ENCODE measurements at places on chromosomes 12 and 14. TPM values are rescaled to one million over a fixed set of nuclear protein-coding genes. Genes with fewer than 3 reads are reported as not detected.

DNA sequence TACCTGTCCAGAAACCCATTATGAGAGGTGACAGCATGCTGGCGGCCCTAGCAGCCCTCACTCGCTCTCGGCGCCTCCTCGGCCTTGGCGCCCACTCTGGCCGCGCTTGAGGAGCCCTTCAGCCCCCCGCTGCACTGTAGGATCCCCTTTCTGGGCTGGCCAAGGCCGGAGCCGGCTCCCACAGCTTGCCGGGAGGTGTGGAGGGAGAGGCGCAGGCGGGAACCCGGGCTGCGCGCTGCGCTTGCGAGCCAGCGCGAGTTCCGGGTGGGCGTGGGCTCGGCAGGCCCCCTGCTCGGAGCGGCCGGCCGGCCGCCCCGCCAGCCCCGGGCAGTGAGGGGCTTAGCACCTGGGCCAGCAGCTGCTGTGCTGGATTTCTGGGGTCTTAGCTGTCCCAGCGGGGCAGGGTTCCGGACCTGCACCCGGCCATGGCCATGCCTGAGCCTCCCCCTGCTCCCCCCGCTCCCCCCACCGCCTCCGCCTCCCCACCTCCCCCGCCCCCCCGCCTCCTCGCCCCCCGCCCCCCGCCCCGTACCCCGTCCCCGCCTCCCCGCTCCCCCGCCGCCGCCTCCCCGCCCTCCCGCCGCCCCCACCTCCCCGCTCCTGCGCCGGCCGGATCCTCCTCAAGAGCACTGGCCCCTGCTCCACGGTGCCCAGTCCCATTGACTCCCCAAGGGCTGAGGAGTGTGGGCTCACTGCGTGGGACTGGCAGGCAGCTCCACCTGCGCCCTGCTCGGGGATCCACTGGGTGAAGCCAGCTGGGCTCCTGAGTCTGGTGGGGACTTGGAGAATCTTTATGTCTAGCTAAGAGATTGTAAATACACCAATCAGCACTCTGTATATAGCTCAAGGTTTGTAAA lies 163.1 kb downstream of the KLHL28 start:
- no peaks in the 10 kb centered on the region for H3K36me3 ChIP-seq
- DNase-seq: no peak
- H3K4me3 ChIP-seq: no peak overlapping the region
- no peaks in the 10 kb centered on the region for H3K4me1 ChIP-seq
- no peaks in the 10 kb centered on the region for H3K27me3 ChIP-seq

- no peak overlapping the region for H3K4me3 ChIP-seq
- H3K27ac ChIP-seq: no peak overlapping the region
- H3K4me1 ChIP-seq: no peaks in the 10 kb centered on the region
- no peaks in the 10 kb centered on the region for H3K27me3 ChIP-seq
- no peaks in the 10 kb centered on the region for H3K36me3 ChIP-seq
Observed at GRCh38 chr14:70052990-70053389, 135.8 kb downstream of the SLC8A3 start.

GRCh38 chr14:70525691-70526090 lies 9.1 kb downstream of the ADAM20 start:
- no peaks in the 10 kb centered on the region for H3K27me3 ChIP-seq
- no peak overlapping the region for H3K27ac ChIP-seq
- H3K4me3 ChIP-seq: no peak overlapping the region

The SAMD15 gene
- total RNA-seq: 0.93 TPM

DNA sequence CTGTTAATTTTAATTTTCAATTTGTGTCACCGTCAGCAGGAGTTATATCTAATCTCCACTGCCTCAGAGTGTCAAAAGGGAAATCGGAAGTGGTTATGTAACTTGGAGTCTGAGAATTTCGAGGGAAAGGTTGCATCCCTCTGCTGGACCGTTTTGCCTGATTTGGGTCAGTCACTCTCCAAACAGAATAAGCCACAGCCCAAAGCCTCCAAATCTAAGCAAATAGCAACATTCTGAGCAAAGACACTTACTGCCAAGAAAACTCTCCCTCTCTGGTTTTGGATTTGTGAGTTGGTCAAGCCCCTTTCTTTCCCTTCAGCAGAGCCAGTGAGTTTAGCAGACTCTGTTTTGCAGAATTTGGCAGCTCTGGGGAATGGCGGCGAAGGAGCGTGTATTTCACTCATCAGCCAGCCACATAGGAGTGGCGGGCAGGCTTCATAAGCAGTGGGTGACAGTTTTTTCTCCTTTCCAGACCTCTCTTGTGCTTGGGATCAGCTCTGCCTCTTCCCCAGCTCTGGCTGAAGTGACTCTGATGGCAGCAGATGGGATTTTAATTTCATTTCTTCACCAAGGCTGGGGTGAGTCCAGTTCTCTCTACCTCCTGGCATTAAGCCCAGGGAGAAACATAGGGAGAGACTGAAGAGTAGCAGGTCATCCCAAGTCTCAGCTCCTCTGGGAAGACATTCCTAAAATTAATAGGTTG lies 218.7 kb upstream of the NOS1 start:
- peaks cover 13% of the 10 kb centered on the region for H3K27me3 ChIP-seq
- H3K4me3 ChIP-seq: no peak overlapping the region
- H3K4me1 ChIP-seq: peaks cover 15% of the 10 kb centered on the region
- H3K36me3 ChIP-seq: no peaks in the 10 kb centered on the region

The SLCO1B1 gene
- not detected for total RNA-seq

The REM2 gene
- total RNA-seq: 1.5 TPM

The TDRD9 gene
- not detected for total RNA-seq

- H3K4me1 ChIP-seq: no peaks in the 10 kb centered on the region
- H3K4me3 ChIP-seq: no peak overlapping the region
- no peaks in the 10 kb centered on the region for H3K36me3 ChIP-seq
- no peak for DNase-seq
Observed at GRCh38 chr12:79056775-79057174, 192.2 kb downstream of the SYT1 start.

- H3K27ac ChIP-seq: peak overlapping the region; percentile 94
- peak overlapping the region; percentile 70 for H3K4me3 ChIP-seq
- H3K27me3 ChIP-seq: no peaks in the 10 kb centered on the region
- H3K4me1 ChIP-seq: peaks cover 47% of the 10 kb centered on the region
- peaks cover 12% of the 10 kb centered on the region for H3K36me3 ChIP-seq
Observed at GRCh38 chr14:21268617-21269251, 508 bp downstream of the HNRNPC start.

The GYS2 gene
- 0.32 TPM for total RNA-seq

DNA sequence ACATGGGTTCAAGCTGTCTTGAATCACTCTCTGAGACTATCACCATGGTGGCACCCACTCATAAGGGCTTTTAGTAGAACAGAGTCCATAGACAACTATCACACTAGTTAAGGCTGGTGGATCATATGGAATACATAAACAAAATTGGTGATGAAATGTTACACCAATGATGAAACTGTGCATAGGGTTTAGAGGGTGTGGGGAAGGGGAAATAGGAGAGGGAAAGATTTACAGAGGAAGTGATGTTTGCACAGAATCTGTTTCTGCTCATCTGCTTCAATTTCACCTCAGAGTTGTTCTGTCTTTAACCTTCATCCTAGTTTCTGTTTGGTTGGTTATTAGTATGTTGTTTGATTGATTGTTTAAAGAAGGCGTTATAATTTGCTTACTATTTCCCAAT lies 2.4 kb upstream of the RXYLT1 start:
- H3K27me3 ChIP-seq: no peaks in the 10 kb centered on the region
- peaks cover 7% of the 10 kb centered on the region for H3K4me1 ChIP-seq
- H3K36me3 ChIP-seq: peaks cover under 1% of the 10 kb centered on the region
- H3K27ac ChIP-seq: no peak overlapping the region
- H3K4me3 ChIP-seq: no peak overlapping the region

The NACA gene
- total RNA-seq: 1,417 TPM

- DNase-seq: no peak
- H3K27ac ChIP-seq: peak overlapping the region; percentile 60
- H3K4me3 ChIP-seq: no peak overlapping the region
Observed at GRCh38 chr14:101813171-101813759, 51.8 kb downstream of the PPP2R5C start.

- H3K27ac ChIP-seq: no peak overlapping the region
- no peaks in the 10 kb centered on the region for H3K4me1 ChIP-seq
- DNase-seq: no peak
- no peak overlapping the region for H3K4me3 ChIP-seq
- no peaks in the 10 kb centered on the region for H3K36me3 ChIP-seq
- H3K27me3 ChIP-seq: no peaks in the 10 kb centered on the region
Observed at GRCh38 chr14:72498646-72499045, 395.3 kb downstream of the DPF3 start.

GRCh38 chr14:54771411-54772027 lies 131.1 kb downstream of the GCH1 start:
- H3K36me3 ChIP-seq: peaks cover 21% of the 10 kb centered on the region
- peak; percentile 72 for DNase-seq
- H3K4me1 ChIP-seq: peaks cover 24% of the 10 kb centered on the region
- H3K27me3 ChIP-seq: no peaks in the 10 kb centered on the region
- no peak overlapping the region for H3K4me3 ChIP-seq

The KRT74 gene
- 28.3 TPM for total RNA-seq

- H3K27me3 ChIP-seq: no peaks in the 10 kb centered on the region
- H3K4me3 ChIP-seq: no peak overlapping the region
- DNase-seq: no peak
Observed at GRCh38 chr12:54831631-54832030, 22.7 kb upstream of the MUCL1 start.

DNA sequence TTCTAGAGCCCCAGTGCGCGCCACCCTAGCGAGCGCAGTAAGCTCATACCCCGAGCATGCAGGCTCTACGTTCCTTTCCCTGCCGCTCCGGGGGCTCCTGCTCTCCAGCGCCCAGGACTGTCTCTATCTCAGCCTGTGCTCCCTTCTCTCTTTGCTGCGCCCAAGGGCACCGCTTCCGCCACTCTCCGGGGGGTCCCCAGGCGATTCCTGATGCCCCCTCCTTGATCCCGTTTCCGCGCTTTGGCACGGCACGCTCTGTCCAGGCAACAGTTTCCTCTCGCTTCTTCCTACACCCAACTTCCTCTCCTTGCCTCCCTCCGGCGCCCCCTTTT lies 791 bp downstream of the TMEM233 start:
- H3K27me3 ChIP-seq: peaks cover 52% of the 10 kb centered on the region
- no peak for DNase-seq
- H3K4me1 ChIP-seq: peaks cover 15% of the 10 kb centered on the region
- peak overlapping the region; percentile 35 for H3K4me3 ChIP-seq
- H3K27ac ChIP-seq: no peak overlapping the region
- H3K36me3 ChIP-seq: no peaks in the 10 kb centered on the region

The CKAP4 gene
- total RNA-seq: 75.3 TPM

DNA sequence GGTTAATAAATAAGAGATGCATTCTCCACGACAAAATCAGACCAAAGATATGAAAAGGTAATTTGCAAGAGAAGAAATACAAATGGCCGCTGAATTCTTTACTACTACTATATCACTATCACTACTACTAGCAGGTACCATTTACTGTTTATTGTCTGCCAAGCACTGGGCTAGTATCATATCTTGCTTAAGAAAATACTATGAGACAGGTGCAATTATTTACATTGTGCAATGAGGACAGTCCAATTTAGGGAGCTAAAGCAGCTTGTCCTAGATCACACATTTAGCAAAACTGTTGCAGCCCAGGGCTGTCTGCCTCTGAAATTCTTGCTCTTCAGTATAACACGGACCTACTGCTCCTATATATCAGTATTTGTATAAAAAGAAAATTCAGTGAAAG lies 52.8 kb downstream of the CRADD start:
- H3K36me3 ChIP-seq: no peaks in the 10 kb centered on the region
- H3K4me3 ChIP-seq: no peak overlapping the region
- no peaks in the 10 kb centered on the region for H3K27me3 ChIP-seq
- H3K27ac ChIP-seq: no peak overlapping the region
- no peak for DNase-seq

- peaks cover 32% of the 10 kb centered on the region for H3K36me3 ChIP-seq
- no peaks in the 10 kb centered on the region for H3K27me3 ChIP-seq
- peaks cover 41% of the 10 kb centered on the region for H3K4me1 ChIP-seq
- DNase-seq: no peak
- peak overlapping the region; percentile 97 for H3K4me3 ChIP-seq
- H3K27ac ChIP-seq: peak overlapping the region; percentile 90
Observed at GRCh38 chr12:120199595-120200306, 1.2 kb downstream of the RPLP0 start.

The MLF2 gene
- 185 TPM for total RNA-seq

The ABHD12B gene
- total RNA-seq: 9.1 TPM

GRCh38 chr12:13250416-13250815 lies 53.9 kb downstream of the EMP1 start:
- no peaks in the 10 kb centered on the region for H3K27me3 ChIP-seq
- H3K4me1 ChIP-seq: no peaks in the 10 kb centered on the region
- no peak for DNase-seq
- H3K36me3 ChIP-seq: no peaks in the 10 kb centered on the region

DNA sequence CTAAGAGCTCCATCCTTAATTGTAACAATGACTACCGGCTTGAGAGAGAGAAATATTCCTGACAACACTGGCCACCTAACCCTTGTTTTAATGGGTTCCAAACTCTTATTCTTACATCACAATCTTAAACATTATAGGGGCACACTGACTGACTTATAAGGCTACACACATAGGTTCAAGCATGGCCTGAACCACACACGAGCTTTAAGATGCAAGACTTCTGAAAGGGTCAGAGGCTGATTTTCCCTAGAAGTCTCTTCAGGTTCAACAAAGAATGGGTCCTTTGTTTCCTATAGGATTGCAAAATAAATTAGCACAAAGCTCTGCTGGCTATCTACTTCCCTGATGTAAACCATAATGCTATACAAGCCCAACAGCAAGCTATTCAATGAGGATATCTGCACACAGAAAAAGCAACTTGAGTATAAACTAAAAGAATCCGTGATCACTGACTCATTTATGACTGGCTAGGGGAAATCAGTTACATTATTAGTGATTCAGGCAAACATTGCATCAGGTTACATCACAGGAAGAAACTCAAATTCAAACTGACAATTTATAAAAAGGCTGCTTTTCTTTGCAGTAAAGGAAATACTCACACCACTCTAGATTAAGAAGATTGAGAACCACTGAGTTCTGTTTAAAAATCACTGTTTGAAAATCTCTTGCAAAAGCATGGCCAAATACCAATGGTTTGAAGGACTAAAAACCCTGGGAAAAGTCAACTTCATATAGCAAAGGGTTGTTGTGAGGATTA lies 8.5 kb downstream of the BTG1 start:
- peaks cover 82% of the 10 kb centered on the region for H3K4me1 ChIP-seq
- peak overlapping the region; percentile 83 for H3K4me3 ChIP-seq
- H3K36me3 ChIP-seq: peaks cover 3% of the 10 kb centered on the region
- peak overlapping the region; percentile 67 for H3K27ac ChIP-seq
